ENCODE measurements at places on chromosomes 6 and 20. TPM values are rescaled to one million over a fixed set of nuclear protein-coding genes. Genes with fewer than 3 reads are reported as not detected.

The COL11A2 gene
- 2.7 TPM for total RNA-seq

DNA sequence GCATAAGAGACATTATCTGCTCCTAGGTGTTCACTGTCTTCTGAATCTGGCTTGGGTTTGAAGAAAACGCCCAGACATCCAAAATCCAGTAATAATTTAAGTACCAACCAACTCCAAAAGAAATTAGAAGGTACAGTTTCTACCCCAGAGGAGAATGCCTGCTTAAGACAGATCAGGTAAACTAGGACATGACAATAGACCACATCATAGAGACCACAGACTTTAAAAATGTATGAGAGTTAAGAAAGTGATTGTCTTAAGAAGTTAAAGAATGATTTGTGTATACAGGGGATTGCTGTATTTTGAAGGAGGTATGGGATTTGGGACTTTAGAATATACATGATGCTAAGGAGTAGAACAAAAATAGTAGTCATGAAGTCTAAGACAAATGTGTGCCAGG is 120.8 kb upstream of the EDN1 start:
- no peak overlapping the region for H3K4me3 ChIP-seq
- peaks cover 3% of the 10 kb centered on the region for H3K4me1 ChIP-seq
- H3K27ac ChIP-seq: no peak overlapping the region
- no peaks in the 10 kb centered on the region for H3K27me3 ChIP-seq
- H3K36me3 ChIP-seq: no peaks in the 10 kb centered on the region
- DNase-seq: no peak

GRCh38 chr6:150599199-150600009 is at the start of gene PLEKHG1:
Gene PLEKHG1, plus strand, starts transcription at chr6:150599885. Its CDS starts 133,797 bp downstream, at chr6:150733682.
- peaks cover 50% of the 10 kb centered on the region for H3K27me3 ChIP-seq
- H3K27ac ChIP-seq: peak within 1 kb of the TSS; percentile 39
- no peaks in the 10 kb centered on the region for H3K36me3 ChIP-seq
- peaks cover 12% of the 10 kb centered on the region for H3K4me1 ChIP-seq

GRCh38 chr6:162345051-162345511 is 382.5 kb downstream of the PRKN start:
- no peak overlapping the region for H3K4me3 ChIP-seq
- H3K27me3 ChIP-seq: no peaks in the 10 kb centered on the region
- DNase-seq: no peak
- H3K4me1 ChIP-seq: peaks cover 16% of the 10 kb centered on the region
- no peak overlapping the region for H3K27ac ChIP-seq

DNA sequence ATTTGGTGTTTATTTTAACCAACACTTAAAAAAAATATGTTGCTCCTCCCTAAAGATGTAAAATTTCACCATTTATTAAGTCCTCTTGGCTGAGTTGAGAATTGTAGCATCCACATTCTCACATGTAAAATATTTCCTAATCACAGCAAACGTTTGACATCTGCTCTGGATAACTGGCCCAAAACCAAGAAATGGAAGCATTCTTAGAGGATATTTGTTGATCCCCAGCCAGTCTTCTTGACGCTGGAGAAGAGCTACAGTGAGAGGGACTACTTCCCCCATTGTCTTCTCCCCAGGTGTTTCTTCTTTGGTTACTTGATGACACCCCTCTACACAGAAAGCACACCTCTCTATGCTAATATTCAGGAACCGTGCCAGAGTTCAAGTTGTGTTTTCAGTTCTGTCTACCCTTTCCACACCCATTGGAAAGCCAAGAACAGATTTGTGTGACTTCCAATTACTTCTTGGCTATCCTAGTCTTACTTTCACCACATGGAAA is 454.5 kb upstream of the JAG1 start:
- peaks cover 61% of the 10 kb centered on the region for H3K4me1 ChIP-seq
- H3K27me3 ChIP-seq: no peaks in the 10 kb centered on the region
- no peak overlapping the region for H3K4me3 ChIP-seq
- H3K27ac ChIP-seq: peak overlapping the region; percentile 66
- H3K36me3 ChIP-seq: peaks cover 3% of the 10 kb centered on the region

GRCh38 chr20:37797669-37798175 is 103.9 kb downstream of the CTNNBL1 start:
- peaks cover 25% of the 10 kb centered on the region for H3K36me3 ChIP-seq
- DNase-seq: no peak
- H3K4me3 ChIP-seq: no peak overlapping the region
- H3K27me3 ChIP-seq: no peaks in the 10 kb centered on the region
- H3K4me1 ChIP-seq: peaks cover 6% of the 10 kb centered on the region

- H3K27me3 ChIP-seq: peaks cover 12% of the 10 kb centered on the region
- H3K4me1 ChIP-seq: no peaks in the 10 kb centered on the region
- no peaks in the 10 kb centered on the region for H3K36me3 ChIP-seq
- no peak overlapping the region for H3K4me3 ChIP-seq
- H3K27ac ChIP-seq: no peak overlapping the region
- DNase-seq: no peak
These were observed 31.9 kb downstream of the ANKRD60 start for GRCh38 chr20:58196402-58197184.

The FUCA2 gene
- total RNA-seq: 63.8 TPM

The ACSS2 gene
- 28.2 TPM for total RNA-seq

- no peaks in the 10 kb centered on the region for H3K27me3 ChIP-seq
- H3K27ac ChIP-seq: no peak overlapping the region
- H3K36me3 ChIP-seq: no peaks in the 10 kb centered on the region
- no peak overlapping the region for H3K4me3 ChIP-seq
- H3K4me1 ChIP-seq: peaks cover 43% of the 10 kb centered on the region
These were observed 11.8 kb downstream of the RIPOR2 start for GRCh38 chr6:24923885-24924401.

The ZNF311 gene
- total RNA-seq: 1.7 TPM

The PANK2 gene
- total RNA-seq: 54.2 TPM

GRCh38 chr6:88168362-88168761 is 2.2 kb upstream of the CNR1 start:
- peaks cover 61% of the 10 kb centered on the region for H3K27me3 ChIP-seq
- no peak overlapping the region for H3K27ac ChIP-seq
- no peak overlapping the region for H3K4me3 ChIP-seq
- peaks cover 9% of the 10 kb centered on the region for H3K4me1 ChIP-seq
- peaks cover 4% of the 10 kb centered on the region for H3K36me3 ChIP-seq

The PPP1R11 gene
- total RNA-seq: 46.8 TPM

The CDH26 gene
- 0.46 TPM for total RNA-seq

The WFDC2 gene
- not detected for total RNA-seq

GRCh38 chr6:107540465-107540857 is 50.5 kb downstream of the SOBP start:
- no peaks in the 10 kb centered on the region for H3K27me3 ChIP-seq
- DNase-seq: no peak
- peaks cover 1% of the 10 kb centered on the region for H3K4me1 ChIP-seq
- no peaks in the 10 kb centered on the region for H3K36me3 ChIP-seq

The HLA-G gene
- total RNA-seq: 0.32 TPM

DNA sequence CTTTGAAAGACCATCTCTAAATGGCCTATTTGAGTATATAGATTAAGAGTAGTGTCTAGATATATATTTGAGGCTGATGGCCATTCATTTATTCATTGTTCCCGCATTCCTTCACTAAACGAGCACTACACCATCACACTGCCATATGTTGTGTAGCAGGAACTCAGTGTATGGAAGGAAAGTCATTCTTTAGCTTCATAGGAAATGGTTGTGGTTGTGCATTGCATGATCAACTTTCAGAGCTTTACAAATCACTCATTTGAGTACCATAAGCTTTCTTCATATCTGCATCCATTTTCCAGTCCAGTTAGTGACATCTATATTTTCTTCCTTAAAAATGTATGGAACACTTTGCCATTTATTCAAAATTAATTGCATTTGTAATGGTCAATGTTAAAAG is 97.9 kb downstream of the ARID1B start:
- peaks cover 11% of the 10 kb centered on the region for H3K36me3 ChIP-seq
- no peak for DNase-seq
- no peaks in the 10 kb centered on the region for H3K27me3 ChIP-seq
- H3K4me1 ChIP-seq: peaks cover 31% of the 10 kb centered on the region
- H3K27ac ChIP-seq: no peak overlapping the region

- peaks cover 4% of the 10 kb centered on the region for H3K36me3 ChIP-seq
- H3K27ac ChIP-seq: no peak overlapping the region
- no peaks in the 10 kb centered on the region for H3K4me1 ChIP-seq
- no peak for DNase-seq
- no peak overlapping the region for H3K4me3 ChIP-seq
These were observed 17.3 kb downstream of the PLN start for GRCh38 chr6:118565311-118565960.

The C6orf132 gene
- 4.3 TPM for total RNA-seq

The ADGRG6 gene
- 0.51 TPM for total RNA-seq

DNA sequence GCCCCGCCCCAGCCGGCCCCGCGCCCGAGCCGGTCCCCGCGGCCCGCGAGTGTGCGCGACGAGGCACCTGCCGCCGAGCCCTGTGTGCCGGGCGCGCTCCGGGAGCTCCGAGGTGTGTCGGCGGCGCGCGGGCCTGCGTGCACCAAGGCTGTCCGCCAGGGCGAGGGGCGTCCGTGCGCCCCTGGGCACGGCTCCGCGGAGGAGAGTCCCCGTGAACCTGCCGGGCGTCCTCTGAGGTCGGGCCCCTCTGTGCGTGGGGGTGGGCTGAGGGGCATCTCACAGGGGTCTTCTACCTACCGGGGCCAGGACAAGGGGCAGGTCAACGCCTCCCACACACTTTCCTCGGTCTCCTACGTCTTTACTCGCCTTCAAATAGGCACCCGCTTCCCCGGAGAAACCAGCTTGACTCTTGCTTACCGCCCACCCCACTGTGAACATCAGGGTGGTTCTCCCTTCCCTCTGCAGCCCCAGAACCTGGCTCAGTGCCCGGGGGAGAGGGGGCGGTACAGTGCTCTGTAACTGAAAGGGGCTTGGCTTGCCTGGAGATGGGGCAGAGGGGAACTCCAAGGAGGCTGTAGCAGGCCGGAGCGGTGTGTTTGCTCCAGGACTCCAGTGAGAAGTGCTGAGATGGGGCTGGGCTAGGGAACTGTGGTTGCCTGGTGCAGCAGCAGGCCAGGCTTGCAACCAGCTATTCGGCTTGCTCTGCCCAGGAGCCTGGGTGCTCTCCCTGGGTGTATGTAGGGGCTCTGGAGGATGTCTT is at the start of gene SAMD10:
SAMD10 (minus strand) TSS at position 86 of the 760 bp plus-strand sequence. CDS start 175 bp downstream, outside the sequence.
- no peaks in the 10 kb centered on the region for H3K27me3 ChIP-seq
- peaks cover 50% of the 10 kb centered on the region for H3K4me1 ChIP-seq
- H3K36me3 ChIP-seq: peaks cover 15% of the 10 kb centered on the region
- no peak for DNase-seq
- peak within 1 kb of the TSS; percentile 88 for H3K27ac ChIP-seq

The GNAS-AS1 gene
- 1.5 TPM for total RNA-seq

The PSORS1C2 gene
- total RNA-seq: not detected

- no peaks in the 10 kb centered on the region for H3K27me3 ChIP-seq
- no peak for DNase-seq
- H3K27ac ChIP-seq: no peak overlapping the region
These were observed 7.2 kb downstream of the LMBRD1 start for GRCh38 chr6:69789578-69789977.

The LAMA2 gene
- 14.2 TPM for total RNA-seq

The CNKSR3 gene
- total RNA-seq: 15.3 TPM

GRCh38 chr6:109690373-109690736 is 647 bp downstream of the AK9 start:
- peak overlapping the region; percentile 90 for H3K27ac ChIP-seq
- DNase-seq: no peak
- H3K27me3 ChIP-seq: no peaks in the 10 kb centered on the region
- H3K4me1 ChIP-seq: peaks cover 16% of the 10 kb centered on the region
- peaks cover 3% of the 10 kb centered on the region for H3K36me3 ChIP-seq
- H3K4me3 ChIP-seq: peak overlapping the region; percentile 93

The MAS1 gene
- total RNA-seq: not detected

DNA sequence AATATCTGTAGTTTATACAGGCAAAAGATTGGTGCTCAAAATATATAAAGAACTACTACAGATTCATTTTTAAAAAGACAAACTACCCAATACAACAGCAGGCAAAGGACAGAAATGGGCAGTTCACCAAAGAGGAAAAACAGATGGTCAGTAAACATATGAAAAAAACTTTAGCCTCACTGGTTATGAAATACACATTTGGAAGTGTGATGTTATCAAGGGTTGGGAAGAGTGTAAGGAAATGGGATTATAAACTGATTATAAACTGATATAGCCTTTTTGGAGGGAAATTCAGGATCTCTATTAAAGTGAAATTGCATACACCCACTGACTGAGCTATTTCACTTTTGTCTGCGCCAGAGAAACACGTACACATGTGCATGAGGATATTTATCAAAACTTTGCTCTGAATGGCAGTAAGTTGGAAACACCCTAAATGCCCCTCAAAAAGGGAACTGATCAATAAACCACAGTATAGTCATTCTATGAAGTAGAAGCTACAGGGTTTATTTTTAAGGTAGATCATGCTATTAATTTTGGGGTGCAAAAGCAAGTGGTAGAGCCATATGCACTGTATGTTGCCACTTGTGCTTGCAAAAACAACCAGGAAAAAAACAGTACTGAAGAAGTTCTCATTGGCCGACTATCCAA is 32.2 kb upstream of the ARFGEF2 start:
- H3K4me1 ChIP-seq: no peaks in the 10 kb centered on the region
- DNase-seq: no peak

- no peaks in the 10 kb centered on the region for H3K36me3 ChIP-seq
- H3K27me3 ChIP-seq: no peaks in the 10 kb centered on the region
- DNase-seq: no peak
- no peak overlapping the region for H3K4me3 ChIP-seq
- H3K27ac ChIP-seq: no peak overlapping the region
These were observed 172.1 kb downstream of the MTFR2 start for GRCh38 chr6:136077834-136078576.

DNA sequence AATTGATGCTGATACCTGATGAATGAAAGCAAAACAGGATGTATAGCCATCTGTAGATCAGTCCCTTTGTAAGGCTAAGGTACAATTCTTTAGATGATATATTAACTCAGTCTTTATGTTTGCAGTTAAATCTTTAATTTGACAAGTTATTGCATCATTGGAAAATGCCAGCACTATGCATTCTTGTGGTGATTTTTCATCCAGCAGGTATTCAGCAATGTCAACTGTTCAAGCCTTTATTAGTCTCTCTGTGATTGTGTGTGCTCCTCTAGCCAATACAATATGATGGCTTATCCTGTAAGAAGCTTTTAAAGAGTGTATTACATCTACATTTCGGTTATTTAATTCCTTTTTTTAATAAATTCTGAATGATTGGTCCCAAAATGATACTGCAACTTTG is 34.3 kb downstream of the HLA-DMB start:
- no peak for DNase-seq
- no peaks in the 10 kb centered on the region for H3K27me3 ChIP-seq
- no peaks in the 10 kb centered on the region for H3K4me1 ChIP-seq
- no peak overlapping the region for H3K27ac ChIP-seq

The ORC3 gene
- total RNA-seq: 21.4 TPM
